NCI-H1092 treated with DMSO at 0.1 percent for 48 hours (cell line): ENCODE measurements at places on chromosomes 6 and 20.
A peak's percentile ranks its signal among the peaks of the same experiment; 100 is the strongest.

DNA sequence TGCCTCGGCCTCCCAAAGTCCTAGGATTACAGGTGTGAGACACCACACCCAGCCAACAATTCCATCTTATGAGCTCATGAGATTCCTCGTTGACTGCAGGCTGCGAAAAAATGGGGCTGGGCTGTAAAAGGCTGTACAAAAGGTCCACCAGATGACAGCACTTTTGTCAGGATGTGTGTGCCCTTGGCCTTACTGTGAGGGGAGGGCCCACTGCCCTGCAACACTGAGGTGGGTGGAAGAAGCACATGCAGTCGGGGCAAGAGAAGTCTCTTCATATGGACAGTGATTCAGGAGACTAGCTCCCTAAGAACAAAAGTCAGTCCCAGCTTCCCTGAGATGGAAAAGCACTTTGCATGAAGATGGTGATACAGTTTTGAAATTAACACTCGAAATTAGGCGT, 50.5 kb downstream of the KCTD20 start:
- no peak for DNase-seq

DNA sequence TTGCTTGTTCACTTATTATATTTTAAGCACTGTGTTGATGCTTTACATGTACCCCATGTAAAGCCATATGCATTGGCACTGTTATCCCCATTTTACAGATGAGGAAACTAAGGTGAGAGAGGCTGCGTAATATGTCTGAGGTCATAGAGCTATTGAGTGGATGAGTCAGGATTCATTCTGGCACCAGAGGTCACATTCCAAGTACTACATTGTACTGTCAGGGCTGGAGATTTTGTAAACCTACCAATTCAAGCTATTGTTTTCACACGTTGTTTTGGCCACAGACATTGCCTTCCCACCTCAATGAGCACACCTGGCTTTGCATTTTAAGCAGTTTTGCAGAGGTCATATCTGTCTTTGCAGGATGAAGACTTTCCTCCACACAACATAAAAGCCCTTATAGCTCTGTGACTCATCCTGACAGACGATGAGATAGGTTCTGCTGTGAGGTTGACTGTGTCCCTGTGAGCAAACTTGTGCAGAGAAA, 33.2 kb downstream of the ANKS1A start:
- no peak for DNase-seq

DNA sequence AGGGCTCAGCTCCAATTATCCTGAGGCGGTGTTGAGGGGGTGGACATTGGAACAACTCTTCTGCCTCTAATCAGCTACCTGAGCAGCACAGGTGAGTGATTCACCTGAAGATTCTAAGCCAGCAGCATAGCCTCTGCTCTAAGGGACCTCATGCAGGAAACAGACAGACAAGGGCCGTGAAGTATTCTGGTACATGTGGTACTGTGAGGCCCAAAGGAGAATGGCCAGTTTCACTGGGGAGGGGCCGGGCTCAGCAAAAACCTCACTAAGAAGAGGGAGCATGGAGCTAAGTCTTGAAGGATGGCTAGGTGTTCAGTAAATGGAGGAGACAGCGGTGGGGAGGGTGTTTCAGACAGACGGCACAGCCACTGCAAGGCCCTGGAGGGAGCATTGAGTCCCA, 58.5 kb upstream of the CCDC167 start:
- no peak for DNase-seq

- no peak for DNase-seq
Measured at GRCh38 chr6:122075084-122075838, 324.2 kb upstream of the HSF2 start.

DNA sequence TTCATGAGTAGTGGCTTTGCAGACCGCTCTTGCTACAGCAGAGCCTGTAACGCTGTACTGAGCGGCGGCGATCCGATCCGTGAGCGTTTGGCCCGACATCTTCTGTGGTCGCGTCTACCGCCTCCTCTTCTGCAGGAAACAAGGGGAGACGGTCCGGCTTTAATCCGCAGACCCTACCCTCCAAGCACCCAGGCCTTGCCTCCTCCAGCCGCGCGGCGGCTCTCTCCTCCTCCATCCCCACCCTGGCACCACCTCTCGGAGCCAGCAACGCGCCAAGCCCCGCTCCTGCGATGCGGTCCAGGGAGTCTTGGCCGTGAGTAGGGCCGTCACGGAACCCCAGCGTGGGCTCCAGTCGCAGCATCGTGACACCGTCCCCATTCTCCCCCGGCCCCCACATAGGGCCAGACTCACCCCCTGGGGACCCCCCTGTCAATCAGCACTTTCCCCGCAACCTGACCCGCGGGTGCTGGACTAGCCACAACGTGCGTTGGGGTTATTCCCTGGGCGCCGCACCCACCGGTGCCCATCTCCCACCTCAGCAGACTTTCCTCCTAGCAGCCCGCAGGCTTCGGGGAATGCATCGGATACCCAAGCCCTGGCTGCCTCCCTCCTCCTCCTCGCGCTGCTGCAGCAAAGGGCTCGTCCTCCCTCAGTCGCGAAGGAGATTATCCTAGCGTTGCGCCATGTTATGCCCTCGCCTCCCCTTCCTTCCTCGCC, 914 bp downstream of the SNAP91 start:
- peak; percentile 43 for DNase-seq

GRCh38 chr20:57093766-57094165, 172.7 kb downstream of the BMP7 start:
- no peak for DNase-seq

- no peak for DNase-seq
Measured at GRCh38 chr20:49256261-49256660, 21.6 kb downstream of the ZNFX1 start.

DNA sequence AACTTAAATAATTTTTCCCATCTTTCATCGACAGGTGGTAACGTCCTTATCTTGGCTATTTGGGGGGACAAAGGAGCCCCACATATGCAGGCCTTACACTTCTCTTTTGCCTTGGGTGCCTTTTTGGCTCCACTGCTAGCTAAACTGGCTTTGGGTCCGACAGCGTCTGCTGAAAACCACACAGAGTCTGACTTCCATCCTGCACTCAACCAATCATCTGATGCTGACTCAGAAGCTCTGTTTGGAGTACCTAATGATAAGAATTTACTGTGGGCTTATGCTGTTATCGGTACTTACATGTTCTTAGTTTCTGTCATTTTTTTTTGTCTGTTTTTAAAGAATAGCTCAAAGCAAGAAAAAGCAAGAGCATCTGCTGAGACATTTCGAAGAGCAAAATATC, 178.5 kb downstream of the SLC16A10 start:
- DNase-seq, result no peak

DNA sequence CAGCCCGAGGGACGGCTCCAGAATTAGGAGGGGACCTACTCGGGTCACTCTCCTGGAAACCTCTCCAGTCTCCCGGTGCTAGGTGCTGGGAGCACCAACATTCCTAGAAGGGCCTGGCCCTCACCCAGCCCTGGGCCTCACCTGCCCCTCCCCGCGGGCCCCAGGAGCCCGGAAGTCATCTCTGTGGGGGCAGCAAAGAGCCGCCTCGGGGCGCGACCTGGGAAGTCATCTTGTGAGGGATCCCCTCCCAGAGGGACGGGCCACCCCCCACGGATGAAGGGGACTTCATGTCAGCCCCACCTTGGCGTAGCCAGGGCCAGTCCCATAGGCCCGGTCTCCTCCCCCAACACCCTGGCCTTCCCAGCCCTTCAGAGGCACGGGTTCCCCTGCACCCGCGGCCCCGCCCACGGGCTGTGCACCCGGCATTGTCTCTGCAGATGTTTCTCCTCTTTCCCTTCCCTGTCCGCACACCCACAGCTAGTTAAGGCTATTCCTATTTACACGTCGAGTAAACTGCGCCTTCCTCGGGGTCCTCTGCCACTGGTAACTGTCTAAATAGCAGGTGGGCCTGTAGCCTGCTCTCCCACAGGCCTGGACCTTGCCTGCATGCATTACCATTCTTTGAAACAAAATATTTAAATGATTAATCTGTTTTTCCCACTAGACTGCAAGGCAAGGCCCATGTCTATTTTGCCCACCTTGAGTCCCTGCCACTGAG, 896 bp upstream of the RNASET2 start:
- peak; percentile 38 for DNase-seq

- DNase-seq, result no peak
Measured at GRCh38 chr6:34941421-34941820, 52.4 kb downstream of the ANKS1A start.

- no peak for DNase-seq
Measured at GRCh38 chr20:7879883-7880282, 60.4 kb downstream of the HAO1 start.

DNA sequence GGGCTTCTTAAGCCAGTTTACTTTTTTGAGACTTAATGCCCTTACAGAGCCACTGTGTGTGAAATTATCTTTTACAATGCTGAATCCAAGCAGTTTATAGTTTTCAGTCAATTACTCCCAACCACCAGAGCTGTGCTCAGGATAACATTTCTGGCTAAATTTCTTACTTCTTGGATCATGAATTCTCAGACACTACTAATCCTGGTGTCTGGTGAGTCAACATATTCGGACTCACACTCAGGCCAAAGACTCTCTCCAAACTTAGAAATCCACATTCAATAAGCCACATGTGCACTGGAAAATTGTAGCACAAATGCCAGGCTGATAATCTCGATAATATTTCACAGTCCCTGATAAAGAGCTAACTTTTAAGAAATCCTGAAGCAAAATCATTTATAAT, 49.0 kb downstream of the PTPRT start:
- DNase-seq, result no peak

- no peak for DNase-seq
Measured at GRCh38 chr6:32110632-32111031, 1.5 kb upstream of the TNXB start.

DNA sequence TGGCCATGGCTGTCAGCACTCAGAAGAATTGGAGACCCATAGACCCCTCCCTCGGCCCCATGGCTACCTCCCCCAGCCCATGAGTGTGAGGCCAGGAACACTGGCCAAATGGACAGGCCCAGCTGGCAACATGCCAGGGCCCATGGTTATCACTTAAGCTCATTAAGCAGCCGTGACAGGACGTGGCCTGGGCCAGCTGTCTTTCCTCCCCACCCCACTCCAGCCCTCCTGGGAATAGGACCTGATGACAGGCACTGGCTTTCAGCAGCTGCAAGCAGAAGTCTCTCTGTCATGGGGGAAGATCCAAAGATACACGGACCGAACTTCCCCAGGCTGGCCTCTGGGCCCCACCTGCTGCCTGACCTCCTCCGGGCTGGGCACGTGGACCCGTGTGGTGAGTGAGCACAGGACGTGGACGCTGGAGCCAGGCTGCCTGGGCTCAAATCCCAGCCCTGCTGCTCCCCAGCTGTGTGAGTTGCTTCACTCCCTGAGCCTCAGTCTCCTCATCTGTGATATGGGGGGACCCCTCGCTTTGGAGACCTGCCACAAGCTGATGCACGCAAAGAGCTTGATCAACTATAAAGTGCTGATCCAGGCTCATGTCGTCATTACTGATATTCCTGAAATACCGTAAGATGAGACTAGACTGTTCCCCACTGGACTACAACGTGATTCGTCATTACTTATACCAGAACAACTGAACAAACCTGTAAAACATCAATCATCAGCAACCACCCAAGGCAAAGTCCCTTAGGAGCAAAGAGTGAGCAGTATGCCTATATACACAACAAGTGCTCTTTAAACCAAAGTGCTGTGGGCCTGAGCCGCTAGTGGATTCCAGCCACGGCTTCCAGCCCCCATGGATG, 22.0 kb upstream of the VSTM2L start:
- peak; percentile 43 for DNase-seq
